Stimulated activated naive CD8-positive, alpha-beta T cell treated with anti-CD3 and anti-CD28 coated beads, Interleukin-15, amount 100 ng/mL, for 72 hours (primary cell): ENCODE measurements at places on chromosomes 4 and X.
A peak's percentile ranks its signal among the peaks of the same experiment; 100 is the strongest.

GRCh38 chr4:157779081-157779480 lies 393.7 kb downstream of the GASK1B start:
- no peak for DNase-seq

DNA sequence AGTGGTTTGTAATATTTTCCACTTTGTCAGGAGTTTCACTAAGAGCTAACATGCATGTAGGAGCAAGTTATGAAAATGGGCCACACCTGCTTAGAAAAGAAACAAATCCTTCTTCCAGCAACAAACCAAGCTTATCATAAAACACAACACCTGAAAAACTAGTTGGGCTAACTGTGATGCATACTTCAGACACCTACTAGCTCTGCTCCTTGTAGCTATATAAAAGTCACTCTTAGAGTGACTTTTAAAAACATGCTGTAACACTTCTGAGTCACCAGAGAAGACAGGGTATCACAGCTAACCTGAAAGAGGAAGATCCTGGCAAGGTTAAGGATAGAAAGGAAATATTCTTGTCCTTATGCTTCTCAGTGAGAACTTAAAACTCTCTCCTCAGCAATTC lies 3.6 kb upstream of the SLAIN2 start:
- no peak for DNase-seq

DNA sequence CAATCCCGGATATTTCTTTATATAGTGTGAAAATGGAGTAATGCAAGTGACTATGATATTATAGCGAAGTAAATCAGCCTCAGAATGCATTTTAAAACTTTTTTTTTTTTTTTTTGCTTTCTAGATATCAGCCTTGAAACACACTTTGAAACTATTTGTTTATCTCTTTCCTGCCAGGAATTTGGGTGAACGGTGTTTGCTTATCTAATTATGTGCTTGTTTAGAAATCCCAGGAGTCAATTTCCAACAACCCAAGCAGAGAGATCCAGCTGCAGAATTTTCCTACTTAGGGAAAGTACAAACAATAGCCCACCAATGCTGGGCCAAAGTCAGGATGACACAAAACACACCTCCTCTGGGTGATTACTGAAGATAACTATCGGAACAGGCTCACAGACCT lies 958.8 kb downstream of the PCDH18 start:
- DNase-seq, result no peak

GRCh38 chrX:109389917-109390316 lies 92.0 kb downstream of the GUCY2F start:
- no peak for DNase-seq

GRCh38 chr4:89000844-89001360 lies 56.1 kb downstream of the FAM13A start:
- no peak for DNase-seq

GRCh38 chr4:58491620-58492019 lies 1381.4 kb upstream of the IGFBP7 start:
- no peak for DNase-seq

GRCh38 chrX:31329298-31329697 lies 257.5 kb upstream of the FTHL17 start:
- no peak for DNase-seq

GRCh38 chrX:140744085-140744484 lies 34.5 kb downstream of the LINC00632 start:
- no peak for DNase-seq

DNA sequence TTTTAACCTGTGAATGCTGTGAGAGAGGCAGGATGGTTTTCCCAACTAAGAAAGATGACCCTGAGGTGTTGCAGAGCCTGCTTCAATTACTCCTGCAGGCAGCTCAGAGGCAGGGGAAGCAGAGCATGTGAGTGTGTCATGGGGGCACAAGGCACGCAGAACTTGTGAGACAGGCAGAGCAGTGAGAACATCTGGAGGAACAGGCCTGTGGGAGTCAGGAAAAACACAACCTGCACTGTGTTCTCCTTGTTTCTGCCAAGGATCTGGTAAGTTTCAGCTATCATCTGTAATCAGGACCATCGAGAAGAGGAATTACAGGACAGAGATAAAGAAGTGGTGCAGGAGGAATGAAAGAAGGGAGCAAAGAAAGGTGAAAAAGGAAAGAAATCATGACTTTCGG lies 741.8 kb upstream of the INTU start:
- no peak for DNase-seq

DNA sequence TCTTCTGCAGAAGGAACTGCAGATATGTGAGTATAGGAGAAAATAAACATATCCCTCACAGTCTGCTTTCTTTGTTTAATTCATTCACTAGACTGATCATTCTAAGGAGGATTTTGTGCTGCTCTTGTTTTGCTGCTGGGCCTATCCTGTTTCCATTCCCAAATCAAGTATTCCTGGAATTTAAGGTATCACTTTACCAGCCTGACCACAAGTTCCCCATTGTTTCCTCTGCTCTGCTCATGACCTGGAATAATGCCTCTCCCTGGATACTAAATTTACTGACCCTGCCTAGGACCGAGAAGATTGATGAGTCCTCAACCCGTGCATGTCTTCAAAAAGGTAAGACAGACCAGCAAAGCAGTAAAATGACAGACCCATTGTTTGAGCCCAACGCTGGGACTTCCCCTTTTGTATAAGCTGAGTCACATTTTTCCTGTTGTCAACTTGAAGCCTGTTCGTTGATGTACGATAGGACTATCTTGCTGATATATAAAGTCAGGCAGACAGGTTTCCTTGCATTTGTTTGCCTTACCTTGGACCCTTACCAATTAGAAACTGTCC lies 85.5 kb upstream of the TET2 start:
- peak; percentile 57 for DNase-seq

- DNase-seq, result no peak
Observed at GRCh38 chrX:146615628-146616348, 193.8 kb upstream of the CXorf51B start.

DNA sequence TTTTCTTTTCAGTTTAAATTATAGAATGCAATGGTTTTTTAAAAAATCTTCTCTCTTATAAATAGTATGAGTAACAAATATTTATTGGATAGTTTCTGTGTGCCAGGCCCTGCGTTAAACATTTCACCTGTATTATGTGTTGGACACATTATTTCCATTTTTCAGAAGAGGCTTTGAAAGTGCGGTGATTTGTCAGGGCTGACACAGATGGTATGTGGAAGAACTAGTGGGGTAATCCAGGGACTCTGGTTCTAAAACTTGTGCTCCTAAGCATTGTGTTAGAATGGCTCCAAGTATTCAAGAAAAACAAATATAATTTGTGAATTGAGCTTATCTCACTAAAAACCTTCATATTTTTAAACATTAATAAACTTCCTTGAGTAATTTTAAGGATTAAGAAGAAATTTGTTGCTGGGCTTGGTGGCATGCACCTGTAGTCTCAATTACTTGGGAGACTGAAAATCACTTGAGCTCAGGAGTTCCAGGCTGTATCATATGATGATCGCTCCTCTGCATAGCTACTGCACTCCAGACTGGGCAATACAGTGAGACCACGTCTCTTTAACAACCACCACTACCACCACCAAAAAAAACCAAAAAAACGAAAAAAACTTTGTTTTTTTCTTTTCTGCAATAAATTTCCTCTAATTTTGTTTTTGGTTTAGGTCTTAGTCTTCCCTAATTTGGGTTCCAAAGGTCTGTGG lies 40.0 kb downstream of the RAPGEF2 start:
- no peak for DNase-seq

DNA sequence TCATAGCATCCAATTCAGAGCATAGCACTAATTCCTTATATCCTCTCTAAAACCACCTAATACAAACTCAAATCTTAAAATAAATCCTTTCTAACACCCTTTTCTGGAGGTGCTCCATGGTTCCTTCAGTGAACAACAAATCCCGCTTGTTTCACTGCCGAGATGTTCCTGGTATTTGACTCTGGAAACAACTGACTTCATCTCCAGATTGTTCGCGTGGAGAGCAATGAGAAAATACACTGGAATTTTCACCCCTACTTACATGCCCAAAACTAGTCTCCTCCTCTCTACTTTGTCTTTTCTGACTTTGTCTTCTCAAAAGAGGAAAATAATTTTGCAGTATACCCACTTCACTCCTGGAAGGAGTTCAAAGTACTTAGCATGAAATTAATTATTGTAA lies 129.0 kb downstream of the PLS3 start:
- DNase-seq, result no peak

- DNase-seq, result no peak
Observed at GRCh38 chr4:16196482-16197393, 29.5 kb downstream of the TAPT1 start.

- DNase-seq, result peak; percentile 52
Observed at GRCh38 chrX:12975991-12976558, 1.2 kb downstream of the TMSB4X start.

DNA sequence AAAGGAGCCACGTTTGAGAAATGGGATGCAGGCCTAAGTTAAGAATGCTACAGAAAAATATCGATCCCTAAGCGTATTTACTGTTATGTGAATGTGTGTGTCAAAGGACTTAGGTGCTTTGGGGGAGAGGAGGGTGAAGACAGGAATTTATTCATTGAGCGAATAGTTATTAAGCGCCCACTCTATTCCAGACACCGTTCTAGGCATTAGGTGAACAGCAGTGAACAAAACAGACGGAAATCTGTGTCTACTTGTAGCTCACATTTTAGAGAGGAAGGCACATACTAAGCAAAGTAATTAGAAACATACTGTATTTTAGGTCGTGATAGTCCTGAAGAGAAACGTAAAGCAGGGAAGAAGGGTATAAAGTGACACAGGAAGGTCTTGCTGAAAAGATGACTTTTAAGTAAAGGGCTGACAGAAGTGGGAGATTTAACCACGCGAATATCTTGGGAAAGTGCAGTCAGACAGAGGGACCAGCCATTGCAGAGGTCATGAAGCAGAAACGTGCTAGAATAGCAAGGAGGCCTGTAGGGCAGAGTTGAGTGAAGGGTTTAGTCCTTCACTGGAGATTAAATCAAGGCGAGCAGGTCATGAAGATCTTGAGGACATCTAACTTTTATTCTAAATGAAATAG lies 541 bp downstream of the AIMP1 start:
- DNase-seq, result no peak

- DNase-seq, result no peak
Observed at GRCh38 chr4:166091912-166092510, 219.0 kb downstream of the TLL1 start.

- no peak for DNase-seq
Observed at GRCh38 chrX:119579414-119579813, 5.1 kb downstream of the UBE2A start.

- DNase-seq, result no peak
Observed at GRCh38 chrX:3351276-3351675, 4.8 kb upstream of the MXRA5 start.

- DNase-seq, result no peak
Observed at GRCh38 chrX:71365356-71365874, 742 bp upstream of the TAF1 start.

- DNase-seq, result no peak
Observed at GRCh38 chr4:109574443-109574850, 14.4 kb downstream of the MCUB start.

DNA sequence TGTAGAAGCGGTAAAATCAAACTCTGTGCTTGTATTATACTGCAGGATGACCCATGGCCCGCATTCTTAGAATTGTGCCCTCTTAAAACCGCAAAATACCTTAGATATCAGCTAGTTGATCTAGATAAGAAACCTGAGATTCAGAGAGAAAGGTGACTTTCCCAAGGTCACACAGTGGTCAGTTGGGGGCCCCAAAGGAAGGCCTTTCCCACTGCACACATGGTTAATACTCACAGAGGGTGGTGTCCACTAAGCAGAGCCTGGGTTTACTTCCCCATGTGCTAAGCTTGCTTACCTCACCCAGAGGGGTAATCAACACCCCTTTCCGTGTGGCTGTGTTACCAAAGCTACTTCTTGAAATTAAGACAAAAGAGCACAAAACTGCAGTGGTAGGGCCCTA lies 66.3 kb downstream of the RBM47 start:
- no peak for DNase-seq

DNA sequence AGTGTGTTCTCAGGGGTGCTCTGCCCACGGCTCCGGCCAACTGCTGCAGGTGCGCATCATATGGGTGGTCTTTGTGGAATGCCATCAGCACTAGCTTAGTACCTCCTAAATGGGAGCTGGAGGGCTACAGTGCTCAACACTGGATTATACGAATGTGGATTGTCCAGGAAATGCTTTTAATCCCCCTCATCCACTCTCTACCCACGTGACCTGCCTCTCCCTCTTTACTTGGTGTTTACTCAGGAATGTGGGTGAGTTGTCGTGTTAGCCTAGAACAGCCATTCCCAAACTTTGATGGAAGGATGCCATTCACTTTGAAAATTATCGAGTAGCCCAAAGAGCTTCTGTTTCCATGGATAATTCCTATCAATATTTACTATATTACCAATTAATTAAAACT lies 150.8 kb downstream of the PTTG2 start:
- no peak for DNase-seq

- no peak for DNase-seq
Observed at GRCh38 chr4:83112231-83112630, 2.3 kb downstream of the PLAC8 start.

- DNase-seq, result no peak
Observed at GRCh38 chrX:68808686-68809357, 20.0 kb upstream of the EFNB1 start.

DNA sequence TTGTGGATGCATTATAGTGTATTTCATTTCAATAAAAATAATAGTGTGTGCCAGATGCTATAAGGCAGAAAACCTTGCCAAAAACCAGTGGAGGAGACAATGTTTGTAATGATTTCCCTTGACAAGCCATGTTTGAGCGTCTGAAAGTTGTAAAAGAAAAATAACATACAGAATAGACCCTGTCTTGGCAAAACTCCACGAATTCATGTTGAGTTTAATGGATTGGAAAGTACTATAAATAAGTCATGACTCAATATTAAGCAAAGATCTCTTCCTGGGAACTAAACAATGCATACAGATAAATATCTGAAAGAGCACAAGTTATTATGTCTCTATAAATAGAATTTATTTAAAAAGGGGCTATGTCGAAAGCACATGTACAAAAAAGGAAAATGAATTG lies 543.5 kb downstream of the GABRG1 start:
- DNase-seq, result no peak

- peak; percentile 44 for DNase-seq
Observed at GRCh38 chrX:74536152-74536831, 78.1 kb downstream of the RLIM start.

GRCh38 chrX:3501833-3502535 lies 155.5 kb upstream of the MXRA5 start:
- DNase-seq, result no peak

- DNase-seq, result no peak
Observed at GRCh38 chr4:140157341-140157740, 3.4 kb upstream of the MAML3 start.

DNA sequence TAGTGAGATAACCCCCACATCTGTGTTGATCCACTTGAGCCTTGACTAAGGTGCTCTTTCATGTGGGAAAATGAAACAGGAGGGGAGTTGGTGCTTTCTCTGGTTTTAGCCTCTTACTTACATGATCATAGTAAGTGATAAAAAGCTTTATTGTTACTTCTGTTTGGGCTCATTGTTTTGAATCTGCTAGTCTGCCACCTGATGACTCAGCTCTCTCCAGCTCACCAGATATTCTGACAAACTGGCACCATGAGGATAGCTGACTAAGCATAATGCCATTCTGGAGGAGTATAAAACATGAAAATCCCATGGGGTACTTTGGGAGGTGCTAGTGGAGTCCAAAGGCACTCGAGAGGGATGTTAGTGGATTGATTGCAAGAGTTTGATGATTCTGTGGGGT lies 824.0 kb downstream of the RAPGEF2 start:
- DNase-seq, result no peak
